PC-9 (cell line): ENCODE measurements at places on chromosomes 4 and X. TPM values are rescaled to one million over a fixed set of nuclear protein-coding genes. Genes with fewer than 3 reads are reported as not detected.

Gene SLC9A7
- total RNA-seq = 20.2 and 20.9 TPM in 2 replicates

Gene MGARP
- total RNA-seq = 0.40 TPM in 1 of 2 replicates, not detected in the other

Gene FAT4
- total RNA-seq = 4.5 and 5.5 TPM in 2 replicates

Gene F8A2
- total RNA-seq = 13.5 TPM in 1 of 2 replicates, not detected in the other

Gene TMPRSS11E
- total RNA-seq = not detected in 2 replicates

Gene PABPC5
- total RNA-seq = not detected in 2 replicates

Gene GAGE12F
- not detected in 2 replicates for total RNA-seq

Gene RAB33A
- 0.57 and 0.95 TPM in 2 replicates for total RNA-seq

Gene TLR7
- not detected in 2 replicates for total RNA-seq

Gene IDH3G
- total RNA-seq = 47.7 and 63.4 TPM in 2 replicates

Gene PNMA6F
- not detected in 2 replicates for total RNA-seq

GRCh38 chrX:78102091-78102490, 2.0 kb upstream of the PGK1 start:
- DNase-seq = no peak

DNA sequence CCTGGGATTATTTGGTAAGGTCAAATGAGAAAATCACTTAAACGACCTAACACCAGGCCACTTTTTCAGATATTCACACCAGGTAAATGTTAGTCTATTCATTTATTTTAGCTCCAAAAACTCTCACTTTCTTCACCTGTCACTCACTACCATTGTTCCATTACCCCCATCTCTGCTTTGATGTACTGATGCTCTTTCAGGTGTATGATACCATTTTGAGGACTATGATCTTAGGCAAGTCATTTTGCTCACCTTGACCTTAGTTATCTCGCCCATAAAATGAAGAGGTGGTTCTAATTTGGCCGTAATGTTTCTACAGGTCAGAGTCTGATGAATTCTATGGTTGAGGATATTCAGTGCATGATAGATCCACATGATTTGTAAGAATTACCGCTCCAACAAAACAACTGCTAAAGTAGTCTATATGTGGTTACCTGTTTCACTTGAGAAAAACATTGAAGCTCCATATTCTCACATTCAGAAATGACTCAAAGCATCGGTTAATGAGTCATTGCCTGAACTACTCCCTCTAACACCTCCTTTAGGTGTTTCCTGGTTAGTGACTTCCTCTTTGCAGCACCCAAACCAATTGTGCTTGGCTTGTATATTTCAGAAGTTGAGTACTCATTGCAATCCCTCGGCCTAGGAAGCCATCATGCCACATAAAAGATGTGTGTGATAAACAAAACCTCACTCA, 4.5 kb downstream of the DTHD1 start:
- peak; percentile 68 for DNase-seq

DNA sequence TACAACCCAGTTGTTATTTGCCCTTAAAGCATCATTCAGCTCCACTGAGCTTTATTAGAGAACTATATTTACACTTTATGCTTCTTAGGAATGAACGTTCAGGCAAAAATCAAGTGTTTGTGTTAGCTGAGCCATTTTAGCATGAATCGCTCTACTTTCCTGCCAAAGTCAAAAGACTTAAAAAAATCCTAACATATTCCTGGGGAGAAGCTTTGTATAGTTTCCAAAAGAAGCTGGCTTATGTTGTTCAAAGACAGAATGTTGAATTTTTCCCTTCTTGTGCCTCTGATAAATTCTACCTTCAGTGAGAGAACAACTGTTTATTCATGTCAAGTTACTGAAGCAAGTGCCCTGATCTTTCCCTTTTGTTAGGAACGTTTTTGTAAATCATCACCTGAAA, 771.5 kb upstream of the HS3ST1 start:
- DNase-seq = no peak

GRCh38 chr4:46249516-46249915, 125.7 kb upstream of the GABRG1 start:
- no peak for DNase-seq

DNA sequence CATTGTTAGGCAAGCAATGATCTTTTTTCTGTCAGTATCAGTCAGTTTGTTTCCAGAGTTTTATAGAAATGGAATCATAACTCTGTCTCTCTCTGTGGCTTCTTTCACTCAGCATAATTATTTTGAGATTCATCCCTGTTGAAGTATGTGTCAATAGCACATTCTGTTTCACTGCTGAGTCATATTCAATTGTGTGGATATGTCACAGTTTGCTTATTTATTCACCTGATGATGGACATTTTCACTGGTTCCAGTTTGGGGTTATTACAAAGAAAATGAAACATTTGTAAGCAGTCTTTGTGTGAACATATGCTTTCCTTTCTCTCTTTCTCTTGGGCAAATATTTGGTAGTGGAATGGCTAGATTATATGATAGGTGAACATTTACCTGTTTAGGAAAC, 10.2 kb upstream of the ZNF718 start:
- DNase-seq = no peak

DNA sequence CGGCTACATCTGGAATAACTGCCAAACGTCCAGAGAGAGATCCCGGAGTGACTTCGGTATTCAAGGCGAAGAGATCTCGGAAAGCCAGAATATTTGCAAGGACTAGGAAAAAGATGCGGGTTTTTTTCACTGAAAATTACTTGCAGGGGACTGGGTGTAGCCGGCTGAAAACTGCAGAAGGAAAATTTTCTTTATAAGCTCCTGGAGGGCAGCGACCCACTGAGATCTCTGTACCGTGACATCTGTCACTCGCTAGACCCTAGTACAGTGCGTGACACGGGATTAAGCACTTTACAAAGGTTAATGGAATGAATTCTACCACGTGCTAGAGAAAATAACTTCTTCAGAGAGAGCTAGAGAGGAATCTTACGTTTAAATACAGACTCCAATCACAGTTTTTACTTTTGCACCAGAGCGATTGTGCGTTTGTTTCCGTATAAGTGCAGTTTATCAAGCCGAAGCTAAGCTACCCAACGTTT, 1.1 kb upstream of the LCORL start:
- no peak for DNase-seq

DNA sequence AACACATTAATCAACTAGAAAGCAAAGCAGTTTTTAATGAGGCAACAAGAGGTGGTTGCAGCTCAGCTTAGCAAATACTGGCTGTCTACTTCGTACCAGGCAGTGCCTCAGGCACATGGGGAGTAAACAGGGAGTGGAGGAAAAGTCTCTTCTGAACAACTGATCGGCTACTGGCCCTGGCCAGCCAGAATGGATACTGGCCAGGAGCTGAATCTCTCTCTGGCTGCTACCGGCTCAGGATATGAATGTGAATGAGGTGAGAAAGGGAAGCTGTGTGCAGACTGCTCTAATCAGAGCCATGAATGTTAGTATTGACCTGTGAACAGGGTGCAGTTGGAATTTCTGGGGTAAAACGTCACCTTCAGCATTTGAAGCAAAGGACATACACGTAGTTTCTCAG, 77.3 kb downstream of the STK32B start:
- DNase-seq = no peak

- DNase-seq = no peak
Observed at GRCh38 chr4:11418610-11419009, 10.1 kb downstream of the HS3ST1 start.

GRCh38 chr4:145720656-145721055, 40.7 kb downstream of the C4orf51 start:
- DNase-seq = no peak

GRCh38 chrX:132671229-132671641, 182.4 kb upstream of the MBNL3 start:
- DNase-seq = no peak

- peak; percentile 46 for DNase-seq
Observed at GRCh38 chrX:16953606-16954211, 7.3 kb downstream of the REPS2 start.

- no peak for DNase-seq
Observed at GRCh38 chr4:103773691-103774231, 54.0 kb upstream of the TACR3 start.

DNA sequence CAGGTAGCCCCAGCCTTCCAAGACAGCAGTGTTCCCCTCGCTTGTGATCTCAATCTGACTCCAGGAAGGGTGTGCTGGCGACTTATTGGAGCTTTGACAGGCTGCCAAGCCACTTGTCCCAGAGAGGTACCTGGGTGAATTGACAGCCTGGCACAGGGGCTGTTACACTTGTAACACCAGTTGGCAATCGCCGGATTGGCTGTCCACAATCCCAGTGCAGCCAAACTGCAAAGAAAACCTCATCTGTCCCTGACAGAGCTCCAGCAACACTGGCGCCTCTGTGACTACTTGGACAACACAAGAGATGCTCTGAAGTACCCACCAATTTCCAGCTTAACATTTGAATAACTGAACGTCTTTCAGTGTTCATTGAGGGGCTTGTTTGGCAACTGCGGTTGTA, 76.8 kb upstream of the PRPS1 start:
- no peak for DNase-seq

GRCh38 chr4:150141756-150142155, 63.5 kb downstream of the DCLK2 start:
- DNase-seq = no peak

DNA sequence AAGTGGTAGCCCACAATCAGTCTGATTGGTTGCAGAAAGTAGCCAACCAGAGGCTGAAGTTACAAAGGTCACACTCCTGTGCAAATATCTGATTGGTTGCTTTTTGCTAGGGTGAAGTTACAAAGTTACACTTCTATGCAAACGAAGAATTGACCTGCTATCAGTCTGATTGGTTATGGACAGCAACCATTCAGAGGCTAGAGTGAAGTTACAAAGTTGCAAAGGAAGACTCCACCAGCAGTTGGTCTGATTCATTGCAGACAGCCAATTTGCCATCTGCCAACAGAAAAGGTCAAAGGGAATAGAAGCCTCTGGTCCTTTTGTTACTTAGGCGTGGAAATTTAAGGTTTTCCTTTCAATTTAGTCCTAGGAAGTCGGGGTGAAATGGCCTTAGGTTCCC, 377.7 kb downstream of the PRDM5 start:
- DNase-seq = no peak

GRCh38 chr4:154344686-154345085, 146.9 kb downstream of the DCHS2 start:
- no peak for DNase-seq

DNA sequence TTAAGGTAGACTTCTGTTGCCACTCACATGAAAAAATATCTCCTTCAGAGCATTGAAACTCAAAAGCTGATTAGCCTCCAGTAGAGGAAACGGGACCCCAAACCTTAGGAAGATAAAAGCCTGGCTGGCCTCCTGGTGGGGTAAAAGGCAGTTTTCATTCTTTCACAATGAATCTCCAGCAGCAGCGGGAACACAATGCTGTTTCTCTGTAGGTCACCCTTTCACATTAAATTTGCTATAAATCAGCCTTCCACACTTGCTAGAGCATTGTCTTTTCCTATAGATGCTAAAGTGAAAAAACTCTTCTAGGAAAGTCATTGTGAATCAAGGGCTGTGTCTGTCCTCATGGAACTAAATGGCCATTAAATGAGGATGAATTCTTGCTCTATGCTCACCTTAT, 207.3 kb upstream of the MAGEB2 start:
- DNase-seq = no peak

- no peak for DNase-seq
Observed at GRCh38 chr4:76188149-76188548, 25.5 kb downstream of the SCARB2 start.

GRCh38 chrX:13232484-13232883, 87.4 kb downstream of the ATXN3L start:
- DNase-seq = no peak

- no peak for DNase-seq
Observed at GRCh38 chrX:150902434-150903109, 4.1 kb upstream of the CD99L2 start.

DNA sequence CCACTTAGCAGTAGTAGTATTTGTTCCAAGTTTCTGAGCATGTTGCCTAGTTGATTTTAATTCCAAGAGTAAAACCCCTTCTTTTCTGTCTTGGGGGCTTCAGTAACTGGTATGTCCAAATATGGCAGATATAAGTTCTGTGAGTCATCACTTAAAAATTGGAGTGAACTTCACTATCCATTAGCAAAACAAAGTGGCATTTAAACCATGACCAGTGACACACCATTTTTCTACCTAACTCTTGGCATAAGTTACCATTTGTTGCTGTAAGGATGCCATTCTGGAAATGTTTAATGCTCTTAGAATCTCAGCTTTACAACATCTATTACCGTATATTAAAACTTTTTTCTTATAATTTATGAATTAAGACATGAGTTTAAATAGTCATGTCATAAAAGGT, 102.0 kb downstream of the CBR4 start:
- no peak for DNase-seq

GRCh38 chrX:40100141-40100536, 2.4 kb upstream of the BCOR start:
- peak; percentile 47 for DNase-seq

GRCh38 chr4:78772526-78773091, 3.5 kb upstream of the BMP2K start:
- DNase-seq = no peak

DNA sequence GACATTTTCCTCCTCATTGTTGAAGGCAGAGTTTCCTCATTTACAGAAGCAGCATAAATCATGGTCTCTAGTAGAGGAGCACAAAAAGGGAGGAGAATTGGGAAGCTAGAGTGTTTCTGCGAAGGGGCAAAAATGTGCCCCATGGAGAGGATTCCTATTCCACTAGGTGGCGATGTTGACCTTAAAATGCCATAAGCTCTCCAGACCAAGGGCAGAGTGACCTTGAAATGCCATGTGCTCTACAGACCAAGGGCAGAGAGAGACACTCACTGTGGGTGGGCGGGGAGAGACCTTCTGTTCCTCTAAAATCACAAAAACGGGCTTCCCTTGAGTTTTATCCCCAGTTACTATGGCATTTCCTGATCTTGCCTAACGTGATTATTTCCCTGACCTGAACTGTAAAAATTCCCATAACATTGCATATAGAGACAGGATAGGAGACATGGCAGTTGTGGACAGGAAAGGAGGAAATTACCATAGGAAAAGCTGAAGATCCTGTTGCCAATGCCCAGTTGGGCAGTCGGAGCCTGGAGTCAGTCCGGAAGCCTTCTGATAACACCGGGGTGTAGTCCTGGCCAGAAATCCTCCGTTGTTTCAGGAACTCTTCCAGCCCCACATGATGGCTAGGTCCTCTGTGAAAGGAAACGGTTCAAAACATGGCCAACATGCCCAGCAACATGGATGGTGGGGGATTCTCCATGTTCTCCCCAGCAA, 567.7 kb downstream of the MAGEB5 start:
- DNase-seq = no peak

- peak; percentile 75 for DNase-seq
Observed at GRCh38 chr4:184021389-184021788, 116.3 kb downstream of the STOX2 start.

GRCh38 chr4:54395013-54395527, 166.0 kb downstream of the PDGFRA start:
- DNase-seq = no peak
